Activated T-helper 2 cell treated with anti-CD3 and anti-CD28 coated beads, Interferon-gamma antibody, Interleukin-2, Interleukin-4, amounts not matched to agents 10 μg/mL and 5 μg/mL and 100 μg/mL, durations not matched to agents 14 hours and 24 hours and 36 hours (primary cell): ENCODE measurements at places on chromosomes 7 and 10. TPM values are rescaled to one million over a fixed set of nuclear protein-coding genes. Genes with fewer than 3 reads are reported as not detected.

Gene MKX
- not detected in 2 replicates for total RNA-seq

- no peak for DNase-seq
Measured at GRCh38 chr7:90758933-90759562, 162.9 kb downstream of the CDK14 start.

Gene DUSP5
- total RNA-seq = 84.3 and 86.2 TPM in 2 replicates

Gene FMC1
- total RNA-seq = 7.2 and 7.5 TPM in 2 replicates

GRCh38 chr7:2680792-2681490, 7.1 kb upstream of the AMZ1 start:
- DNase-seq = peak; percentile 30
